ENCODE measurements at places on chromosomes 4 and X.

DNA sequence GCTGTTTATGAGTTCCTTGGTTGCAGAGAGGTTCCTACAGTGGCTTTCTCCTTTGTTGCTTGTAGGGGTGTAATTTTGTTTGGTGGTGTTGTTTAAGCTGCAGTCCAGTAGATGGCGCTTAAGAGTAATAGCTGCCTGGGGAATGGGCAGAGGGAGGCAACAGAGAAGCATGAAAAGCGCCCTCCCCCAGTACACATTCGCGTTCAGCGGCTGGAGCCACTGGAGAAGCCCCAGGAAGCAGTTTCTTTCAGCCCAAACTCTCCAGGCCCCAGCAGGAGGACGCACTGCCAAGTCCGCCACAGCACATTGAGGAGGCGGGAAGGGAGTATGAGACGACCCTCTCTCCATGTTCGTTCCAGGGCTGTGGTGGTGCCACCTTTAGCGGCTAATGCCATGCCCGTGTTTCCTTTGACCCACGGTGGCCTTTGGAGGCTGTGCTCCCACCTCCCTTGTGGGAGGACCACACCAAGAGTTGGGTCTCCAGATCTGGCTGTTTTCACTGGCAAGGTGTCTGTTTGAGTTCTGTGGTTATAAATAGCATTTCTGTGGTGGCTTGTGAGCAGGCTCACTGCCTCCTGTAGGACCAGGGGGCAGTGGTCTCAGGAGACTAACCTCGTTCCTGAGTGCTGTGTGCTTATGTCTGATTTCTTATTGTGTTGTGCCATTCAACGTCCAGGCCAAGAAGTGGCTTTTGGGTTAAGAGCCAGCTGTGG is 252.3 kb downstream of the ARHGAP10 start:
- DNase-seq = no peak

DNA sequence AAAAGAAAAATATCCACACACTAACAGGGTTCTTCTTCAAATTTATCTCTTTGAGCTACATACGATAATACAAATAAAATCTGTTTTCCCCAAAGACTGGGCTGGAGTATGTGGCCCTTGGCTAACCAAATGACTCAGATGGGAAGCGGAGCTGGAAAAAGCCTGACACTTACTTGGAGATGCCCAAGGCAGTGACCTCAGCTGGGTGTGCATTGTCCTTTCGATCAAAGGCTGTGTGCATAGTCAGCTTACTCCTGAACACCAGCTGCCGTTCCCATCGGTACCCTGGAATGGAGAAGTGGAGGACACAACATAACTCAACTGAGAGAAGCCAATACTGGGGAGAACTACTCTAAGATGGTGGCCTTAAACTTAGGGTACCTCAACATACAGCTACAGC is 95.1 kb downstream of the CDS1 start:
- DNase-seq = no peak

- DNase-seq = no peak
Observed at GRCh38 chrX:100648458-100649417, 4.7 kb downstream of the SRPX2 start.

DNA sequence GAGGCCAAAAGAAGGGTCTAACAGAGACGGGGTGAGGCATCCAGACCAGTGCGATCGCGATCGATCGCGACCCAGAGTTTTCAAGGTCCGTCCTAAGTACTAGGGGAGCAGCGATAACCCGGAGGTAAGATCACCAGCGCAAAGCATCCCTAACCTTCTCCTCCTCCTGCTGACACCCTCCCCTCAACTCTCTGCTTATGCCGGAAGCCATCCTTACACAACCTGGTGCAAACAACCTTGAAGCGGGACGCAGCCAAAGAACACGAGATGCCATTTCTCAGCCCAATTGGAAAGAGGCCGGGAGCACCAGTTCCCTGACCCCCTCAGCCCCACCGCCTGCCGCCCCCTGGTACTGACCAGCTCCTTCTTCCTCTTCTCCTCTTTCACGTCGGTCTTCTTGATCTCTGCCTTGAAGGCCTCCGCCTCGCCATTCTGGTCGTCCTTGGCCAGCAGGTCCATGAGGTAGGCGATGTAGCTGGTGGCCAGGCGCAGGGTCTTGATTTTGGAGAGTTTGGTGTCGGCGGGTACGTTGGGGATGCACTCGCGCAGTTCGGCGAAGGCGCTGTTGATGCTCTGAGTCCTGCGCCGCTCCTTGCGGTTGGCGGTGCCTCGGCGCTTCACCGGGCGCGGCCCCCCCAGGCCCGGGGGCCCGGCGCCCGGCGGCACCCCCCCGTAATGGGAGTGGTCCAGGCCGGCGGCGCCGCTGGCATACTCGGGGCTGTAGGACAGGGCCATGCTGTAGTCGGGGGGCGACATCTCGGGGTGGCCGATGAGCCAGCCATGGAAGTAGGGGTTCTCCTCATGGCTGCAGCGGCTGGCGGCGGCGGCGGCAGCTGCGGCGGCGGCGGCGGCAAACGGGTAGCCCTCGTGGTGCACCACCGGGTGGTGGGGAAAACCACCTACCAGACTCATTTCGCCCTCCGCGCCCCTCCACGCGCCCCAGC is 1.4 kb downstream of the HAND2 start:
- no peak for DNase-seq

DNA sequence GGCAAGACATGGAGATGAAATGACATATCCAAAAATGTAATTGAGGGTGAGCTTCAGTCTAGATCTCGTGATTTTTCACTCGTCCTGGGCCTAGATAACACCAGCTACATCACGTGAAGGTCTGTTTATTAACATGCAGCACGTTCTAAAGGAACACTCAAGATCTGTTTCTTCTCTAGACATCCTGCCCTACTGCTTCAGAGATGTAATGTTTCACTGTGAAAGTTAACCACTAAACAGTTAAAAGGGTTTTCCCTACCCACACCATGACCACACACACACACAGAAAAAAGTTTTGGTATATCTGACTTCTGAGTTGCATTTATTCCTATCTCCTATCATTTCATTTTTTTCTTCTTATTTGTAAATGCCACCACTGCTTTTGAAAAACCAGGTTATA is 52.3 kb upstream of the SMIM31 start:
- DNase-seq = no peak

- no peak for DNase-seq
Observed at GRCh38 chrX:69210581-69210980, 45.3 kb upstream of the PJA1 start.

DNA sequence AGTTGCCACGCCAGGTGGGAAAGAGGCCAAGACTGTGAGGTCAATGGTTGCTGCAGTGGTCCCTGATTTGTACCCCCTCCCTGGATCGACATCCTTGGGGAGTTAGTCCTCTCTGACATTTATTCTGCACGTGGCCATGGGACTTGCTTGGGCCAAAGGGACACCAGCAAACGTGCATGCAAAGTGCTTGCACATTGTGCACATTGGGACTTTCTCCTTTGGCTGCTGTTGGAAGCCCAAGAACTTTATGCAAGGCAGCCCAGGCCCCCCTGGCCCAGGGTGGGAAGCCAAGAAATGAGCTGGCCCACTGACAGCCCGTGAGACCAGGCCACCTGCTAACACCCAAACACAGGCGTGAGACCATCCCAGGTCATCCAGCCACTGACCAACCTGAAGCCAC is 38.1 kb downstream of the SLC2A9 start:
- DNase-seq = no peak

- no peak for DNase-seq
Observed at GRCh38 chr4:6920171-6920570, 10.5 kb downstream of the TBC1D14 start.

GRCh38 chr4:65617416-65617815 is 52.9 kb downstream of the EPHA5 start:
- DNase-seq = no peak
